ENCODE measurements at places on chromosomes 5 and 9.

- peak; percentile 7 for DNase-seq
Measured at GRCh38 chr9:133994353-133995011, 2.4 kb upstream of the VAV2 start.

DNA sequence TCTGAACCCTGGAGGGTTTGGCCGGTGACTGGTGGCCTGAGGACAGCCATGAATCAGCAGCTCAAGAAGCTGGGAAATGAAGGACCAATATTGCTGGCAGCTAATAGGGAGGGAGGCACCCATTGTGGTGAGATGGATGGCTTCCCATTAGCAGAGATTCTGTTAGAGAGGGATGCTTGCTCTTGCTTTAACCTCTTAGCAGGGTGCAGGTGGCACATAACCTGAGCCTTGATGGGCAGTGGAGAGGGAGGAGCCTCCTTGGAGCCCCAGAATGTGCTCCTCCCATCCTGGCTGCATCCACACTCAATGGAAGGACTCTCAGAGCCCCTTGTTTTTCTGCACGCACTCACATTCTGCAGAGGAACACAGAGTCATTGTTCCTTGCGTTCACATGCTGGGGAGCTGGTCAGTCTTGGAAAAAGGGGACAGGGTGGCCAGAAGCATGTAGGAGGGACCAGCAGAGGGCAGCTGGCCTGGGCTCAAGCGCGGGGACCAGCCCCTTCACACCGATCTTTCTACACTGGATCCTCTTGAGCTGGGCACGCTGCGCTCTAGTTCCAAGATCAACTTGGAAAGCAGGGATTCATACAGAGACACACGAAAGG, 161.8 kb downstream of the MED10 start:
- DNase-seq: no peak

DNA sequence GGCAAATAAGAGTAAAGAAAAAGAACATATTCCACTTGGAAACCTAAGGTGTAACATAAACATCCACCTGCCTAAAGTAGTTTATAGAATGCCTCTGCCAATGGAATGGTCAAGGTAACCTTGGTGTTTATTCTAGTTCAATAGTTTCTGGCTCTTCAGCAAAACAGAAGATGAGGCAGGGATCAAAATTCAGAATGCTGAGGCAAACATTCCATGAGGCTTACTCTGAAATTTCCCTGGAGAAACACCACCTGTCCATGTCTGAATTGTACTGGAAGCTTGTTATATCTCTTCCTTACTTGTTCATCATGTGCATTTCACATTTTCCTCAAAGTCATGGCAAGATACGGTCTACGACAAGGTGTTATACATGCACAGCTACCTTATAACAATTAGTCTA, 1862.4 kb upstream of the ACO1 start:
- no peak for DNase-seq

DNA sequence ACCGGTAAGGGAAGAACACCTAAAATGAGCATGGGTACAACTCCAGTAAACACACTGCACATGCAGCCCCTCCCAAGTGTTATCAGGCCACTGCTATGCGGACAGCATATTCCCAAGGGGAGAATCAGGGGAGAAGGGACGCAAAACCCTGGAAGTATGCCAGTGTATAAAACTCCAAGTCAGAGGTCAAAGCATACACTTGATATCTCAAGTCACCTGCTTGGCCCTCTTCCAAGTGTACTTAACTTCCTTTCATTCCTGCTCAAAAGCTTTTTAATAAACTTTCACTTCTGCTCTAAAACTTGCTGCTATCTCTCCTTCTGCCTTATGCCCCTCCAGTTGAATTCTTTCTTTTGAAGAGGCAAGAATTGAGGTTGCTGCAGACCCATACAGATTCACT, 408.1 kb downstream of the HTR1A start:
- DNase-seq: peak; percentile 32

DNA sequence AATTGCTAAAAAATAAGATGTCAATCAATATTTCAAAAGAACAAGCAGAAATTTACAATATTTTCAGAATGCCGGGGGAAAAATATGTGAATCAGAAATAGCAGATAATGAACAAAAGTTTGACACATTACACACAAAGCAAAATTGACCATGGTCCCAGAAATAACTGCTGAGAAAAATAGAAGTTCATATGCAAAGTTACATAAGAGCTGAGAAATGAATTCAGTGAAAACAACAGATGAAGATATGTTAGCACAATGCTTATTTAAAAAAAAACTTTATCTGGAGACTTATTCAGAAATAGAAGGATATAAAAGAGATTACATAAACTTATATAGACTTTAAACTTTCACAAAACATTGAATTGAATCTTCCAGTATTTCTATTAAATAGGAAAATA, 1483.7 kb upstream of the ACO1 start:
- no peak for DNase-seq

- DNase-seq: peak; percentile 91
Measured at GRCh38 chr5:179731791-179732411, 721 bp upstream of the MAML1 start.

DNA sequence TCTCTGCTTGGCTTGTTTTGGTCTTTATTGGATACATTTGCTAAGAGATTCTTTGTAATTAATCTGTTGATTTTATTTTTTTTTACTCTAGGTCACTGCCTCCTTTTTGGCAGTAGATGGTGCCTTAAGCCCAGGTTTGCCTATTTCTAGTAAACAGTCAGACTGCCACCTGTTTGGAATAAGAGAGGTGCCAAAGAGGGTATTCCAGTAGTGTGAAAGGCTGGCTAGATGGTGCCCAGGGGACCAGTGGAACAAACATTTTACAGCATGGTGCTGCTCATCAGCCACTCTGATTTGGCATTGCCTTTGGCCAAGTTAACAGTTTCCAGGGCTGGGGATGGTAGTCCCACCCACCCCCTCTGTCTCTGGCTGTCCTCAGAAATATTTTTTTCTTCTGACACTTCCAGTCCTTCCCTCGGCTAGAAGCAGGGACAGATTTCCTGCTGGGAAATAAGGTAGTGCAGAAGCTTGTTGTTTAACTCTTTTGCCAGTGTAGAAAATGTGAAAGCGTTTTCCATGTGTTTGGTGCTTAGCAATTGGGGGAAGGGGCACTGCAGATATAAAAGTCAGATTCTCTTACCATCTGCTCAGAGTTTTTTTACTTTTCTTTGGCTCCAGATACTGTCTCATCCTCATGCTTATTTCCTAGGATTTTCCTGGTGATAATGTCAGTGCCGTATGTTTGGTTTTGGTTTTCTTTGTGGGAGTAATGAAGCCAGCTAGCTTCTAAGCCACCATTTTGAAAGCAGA, 36.6 kb upstream of the FBXL7 start:
- DNase-seq: no peak

DNA sequence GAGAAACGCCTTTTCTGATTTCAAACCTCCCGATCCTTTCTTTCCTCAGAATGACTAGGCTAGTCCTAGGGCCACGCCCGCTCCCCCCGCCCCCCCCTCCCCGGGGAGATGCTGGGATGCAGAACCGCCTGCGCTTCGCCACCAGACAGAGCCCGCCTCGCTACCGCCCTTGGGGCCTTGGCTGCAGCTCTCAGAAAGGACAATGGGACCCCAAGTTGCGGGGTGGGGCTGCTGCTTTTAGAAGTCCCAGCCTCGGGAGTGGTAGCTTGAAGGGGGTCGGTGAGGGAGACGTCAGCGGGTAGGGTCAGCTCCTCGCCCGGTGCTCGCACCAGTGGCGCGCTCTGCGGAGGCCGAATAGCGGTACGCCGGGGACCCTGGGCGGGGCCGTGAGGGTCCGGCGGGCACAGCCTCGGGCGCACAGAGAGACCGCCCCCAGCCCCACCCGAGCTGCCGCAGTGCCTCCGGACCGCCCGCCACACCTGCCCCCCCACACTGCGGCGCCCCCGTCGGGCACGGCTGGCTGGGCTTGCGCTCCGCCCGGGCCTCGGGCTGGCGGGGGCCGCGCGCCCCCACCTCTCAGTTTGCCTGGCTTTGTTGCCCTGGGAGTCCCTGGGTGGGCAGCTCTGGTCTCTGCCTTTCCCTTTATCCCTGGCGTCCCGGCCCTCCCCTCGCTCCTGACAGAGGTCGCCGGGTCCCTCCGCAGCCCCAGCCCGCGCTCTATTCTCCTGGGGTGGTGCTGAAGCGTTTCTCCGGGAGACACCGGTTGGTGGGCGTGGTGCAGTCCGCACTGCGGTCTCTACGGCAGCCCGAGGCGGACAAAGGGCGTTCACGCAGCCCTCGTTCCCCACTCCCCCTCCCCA, 1.2 kb downstream of the MAP1B start:
- DNase-seq: peak; percentile 17

DNA sequence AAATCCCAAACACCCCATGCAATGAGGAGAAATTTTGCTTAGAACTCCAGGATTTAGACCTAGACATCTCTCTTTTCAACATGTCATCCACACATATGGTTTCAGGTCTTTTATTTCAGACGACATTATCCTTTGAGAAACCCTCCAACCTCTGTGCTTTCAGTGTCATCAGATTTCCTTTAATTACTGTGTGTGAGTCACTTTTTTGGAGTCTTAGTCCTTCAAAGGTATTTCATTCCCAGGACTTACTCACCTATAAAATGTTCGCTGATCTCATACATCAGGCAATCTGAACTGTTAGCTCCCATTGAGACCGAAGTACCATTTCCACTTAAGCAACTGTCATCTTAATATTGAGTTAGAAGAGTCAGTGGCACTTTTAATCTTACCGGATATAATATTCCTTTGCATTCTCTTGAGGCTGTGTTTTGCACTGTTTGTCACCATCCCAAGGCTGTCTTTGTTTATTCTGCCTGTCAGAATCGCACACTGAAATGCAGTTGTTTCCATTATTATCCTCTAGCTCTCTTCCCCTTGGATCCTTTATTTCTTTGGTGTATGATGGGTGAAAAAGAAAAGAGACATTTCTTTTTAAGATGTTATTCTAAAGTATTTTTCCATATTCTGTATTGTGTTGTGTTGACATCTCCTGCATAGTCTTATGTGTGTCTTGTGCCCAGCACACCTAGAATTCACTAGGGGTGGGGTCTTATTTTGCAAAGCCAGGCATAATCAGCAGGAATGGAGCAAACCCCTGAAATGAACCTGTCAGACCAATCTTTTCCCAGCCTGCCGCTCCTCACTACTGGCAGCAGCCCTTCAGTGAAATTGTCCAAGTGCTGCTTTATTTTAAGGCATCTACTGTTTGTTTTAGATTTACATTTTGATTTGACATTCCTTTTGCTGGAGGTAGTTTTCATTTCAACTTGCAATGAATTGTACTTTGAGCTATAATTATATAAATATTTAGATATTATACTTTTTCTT, 155.4 kb downstream of the PAM start:
- peak; percentile 64 for DNase-seq

DNA sequence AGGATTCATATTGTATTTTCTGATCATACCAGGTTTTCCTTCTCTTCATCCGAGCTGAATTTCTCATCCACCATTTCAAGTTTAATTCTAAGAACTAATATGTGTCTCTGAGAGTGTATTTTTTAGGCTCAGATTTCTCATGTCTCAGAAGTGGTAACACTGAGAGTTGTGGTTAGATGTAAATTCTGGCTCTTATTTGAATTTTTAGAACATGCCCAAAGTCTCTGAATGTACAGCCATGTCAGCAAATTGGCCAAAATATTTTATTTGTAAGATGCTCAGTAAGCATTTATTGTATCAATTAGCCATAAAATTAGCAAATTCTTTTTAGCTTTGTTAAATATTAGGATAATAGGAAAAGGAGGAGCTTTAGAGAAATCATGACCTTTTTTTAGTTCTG, 16.6 kb downstream of the SV2C start:
- no peak for DNase-seq

GRCh38 chr5:124130816-124131215, 615.6 kb downstream of the ZNF608 start:
- no peak for DNase-seq

GRCh38 chr9:14907696-14908095, 2.5 kb downstream of the FREM1 start:
- DNase-seq: no peak

DNA sequence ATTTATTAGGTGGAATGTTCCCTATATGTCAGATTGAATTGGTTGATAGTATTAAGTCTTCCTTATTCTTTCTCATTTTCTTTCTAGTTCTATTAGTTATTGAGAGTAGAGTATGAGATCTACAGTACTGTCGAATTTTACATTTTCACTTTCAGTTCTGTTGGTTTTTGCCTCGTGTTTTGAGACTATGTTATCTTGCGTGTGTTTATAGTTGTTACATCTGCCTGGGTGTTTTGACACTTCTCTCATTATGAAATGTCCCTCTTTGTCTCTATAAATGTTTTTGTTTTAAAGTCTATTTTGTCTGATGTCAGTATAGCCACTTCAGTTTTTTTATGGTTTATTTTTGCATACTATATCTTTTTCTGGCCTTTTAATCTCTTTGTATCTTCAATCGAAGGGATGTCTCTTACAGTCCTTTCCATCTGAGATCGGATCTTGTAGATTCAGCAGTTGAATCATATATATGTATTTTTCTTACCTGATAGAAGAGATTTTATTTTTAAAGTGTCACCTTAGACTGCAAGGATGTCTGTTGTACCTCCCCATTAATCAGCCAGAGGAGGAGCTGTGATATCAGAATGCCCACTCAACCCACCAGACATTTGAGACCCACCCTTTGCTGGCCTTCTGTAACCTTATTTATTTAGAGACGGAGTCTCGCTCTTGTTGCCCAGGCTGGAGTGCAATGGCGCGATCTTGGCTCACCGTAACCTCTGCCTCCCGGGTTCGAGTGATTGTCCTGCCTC, 20.7 kb downstream of the EHMT1 start:
- DNase-seq: no peak

GRCh38 chr9:96379461-96379860, 4.0 kb downstream of the SLC35D2 start:
- DNase-seq: no peak

GRCh38 chr5:56632199-56632598, 183.2 kb upstream of the MAP3K1 start:
- DNase-seq: no peak

DNA sequence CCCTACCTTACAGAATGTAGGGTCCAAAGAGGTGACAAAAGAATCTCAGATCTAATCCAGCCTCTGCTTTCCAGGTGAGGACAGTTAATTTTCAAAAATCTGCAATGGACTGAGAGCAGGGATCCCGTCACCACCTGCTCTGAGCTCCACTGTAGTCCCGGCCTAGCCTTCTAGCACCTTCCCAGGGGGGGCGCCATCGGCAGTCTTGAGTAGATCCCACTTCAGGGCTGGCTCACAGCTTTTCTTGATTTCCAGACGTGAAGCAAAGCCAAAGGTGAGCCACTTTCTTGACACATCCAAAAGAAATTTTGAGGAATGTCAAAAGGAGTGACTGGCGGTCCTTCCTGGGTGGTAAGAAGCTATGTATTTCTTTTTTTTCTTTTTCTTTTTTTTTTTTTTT, 114.1 kb downstream of the SYK start:
- no peak for DNase-seq

GRCh38 chr5:17343675-17344074, 126.2 kb downstream of the BASP1 start:
- DNase-seq: peak; percentile 74

GRCh38 chr5:86465052-86465838, 152.5 kb upstream of the COX7C start:
- DNase-seq: no peak

Measured in foreskin keratinocyte (primary cell).